ENCODE measurements at places on chromosomes 2 and 18.

- no peak for DNase-seq
These were observed 90.4 kb downstream of the ANTXR1 start for GRCh38 chr2:69103419-69103818.

- no peak for DNase-seq
These were observed 2.8 kb downstream of the GULP1 start for GRCh38 chr2:188294352-188294926.

DNA sequence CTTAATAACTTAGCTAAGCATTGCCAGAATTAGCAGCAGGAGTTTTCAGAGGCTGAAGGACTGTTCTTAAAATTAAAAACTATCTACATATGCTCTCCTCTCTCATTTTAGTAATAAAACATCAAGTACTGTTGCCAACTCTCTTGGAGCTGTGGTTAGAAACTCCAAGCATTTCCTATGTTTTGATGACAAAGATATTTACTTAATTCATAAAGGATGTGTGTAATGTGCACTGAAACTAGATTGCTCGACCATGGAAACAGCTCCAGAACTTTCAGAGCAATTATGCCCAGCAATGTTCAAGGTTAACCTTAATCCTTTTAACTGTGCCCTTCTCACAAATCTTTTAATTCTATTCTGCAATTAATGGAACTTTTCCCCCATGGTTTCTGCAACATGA is 8.4 kb downstream of the GRP start:
- DNase-seq = no peak

GRCh38 chr2:27954221-27954673 is 63.7 kb downstream of the BABAM2 start:
- DNase-seq = peak; percentile 67

DNA sequence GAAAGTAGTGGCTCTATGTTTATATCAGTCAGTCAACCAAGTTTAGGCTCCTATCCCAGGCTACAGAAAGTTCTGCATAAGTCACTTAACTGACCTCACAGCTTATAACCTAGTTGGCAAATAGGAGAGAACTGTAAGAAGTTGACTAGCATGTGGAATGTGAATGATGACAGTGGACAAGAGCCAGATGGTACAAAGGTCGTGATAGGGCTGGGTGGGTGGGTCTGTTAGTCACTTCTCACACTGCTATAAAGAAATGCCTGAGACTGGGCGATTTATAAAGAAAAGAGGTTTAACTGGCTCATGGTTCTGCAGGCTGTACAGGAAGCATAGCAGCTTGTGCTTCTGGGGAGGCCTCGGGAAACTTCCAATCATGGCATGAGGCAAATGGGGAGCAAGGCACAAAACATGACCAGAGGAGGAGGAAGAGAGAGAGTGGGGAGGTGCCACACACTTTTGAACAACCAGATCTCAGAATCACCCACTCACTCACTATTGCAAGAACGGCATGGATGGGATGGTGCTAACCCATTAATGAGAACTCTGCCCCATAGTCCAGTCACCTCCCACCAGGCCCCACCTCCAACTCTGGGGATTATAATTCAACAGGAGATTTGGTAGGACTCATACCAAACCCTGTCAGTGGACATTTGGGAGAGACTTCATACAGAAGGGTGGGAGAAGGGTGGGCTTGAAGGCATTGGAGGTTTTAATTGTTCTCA is 68.8 kb downstream of the LTBP1 start:
- DNase-seq = peak; percentile 20

DNA sequence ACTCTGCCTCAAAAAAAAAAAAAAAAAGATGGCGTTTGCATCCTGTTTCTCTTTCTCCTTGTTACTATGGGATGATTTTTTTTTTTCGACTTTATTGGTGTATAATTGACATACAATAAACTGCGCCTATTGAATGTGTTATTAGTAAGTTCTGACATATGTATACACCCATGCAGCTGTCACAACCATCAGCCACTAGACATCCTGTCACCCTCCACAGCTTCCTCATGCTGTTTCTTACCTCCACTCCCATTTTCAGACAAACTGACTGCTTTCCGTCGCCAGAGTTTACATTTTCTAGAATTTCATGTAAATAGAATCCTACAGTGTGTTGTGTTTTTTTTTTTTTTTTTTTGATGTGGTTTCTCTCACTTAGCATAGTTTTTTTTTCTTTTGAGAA is 27.9 kb downstream of the RRM2 start:
- no peak for DNase-seq

GRCh38 chr18:8480506-8481328 is 128.5 kb upstream of the RAB12 start:
- peak; percentile 50 for DNase-seq

- peak; percentile 52 for DNase-seq
These were observed 40.4 kb upstream of the MAL start for GRCh38 chr2:94984964-94985575.
